Upper lobe of left lung (tissue), 6 donors: ENCODE measurements at places on chromosomes 1 and 21. TPM values are rescaled to one million over a fixed set of nuclear protein-coding genes. Genes with fewer than 3 reads are reported as not detected.

DNA sequence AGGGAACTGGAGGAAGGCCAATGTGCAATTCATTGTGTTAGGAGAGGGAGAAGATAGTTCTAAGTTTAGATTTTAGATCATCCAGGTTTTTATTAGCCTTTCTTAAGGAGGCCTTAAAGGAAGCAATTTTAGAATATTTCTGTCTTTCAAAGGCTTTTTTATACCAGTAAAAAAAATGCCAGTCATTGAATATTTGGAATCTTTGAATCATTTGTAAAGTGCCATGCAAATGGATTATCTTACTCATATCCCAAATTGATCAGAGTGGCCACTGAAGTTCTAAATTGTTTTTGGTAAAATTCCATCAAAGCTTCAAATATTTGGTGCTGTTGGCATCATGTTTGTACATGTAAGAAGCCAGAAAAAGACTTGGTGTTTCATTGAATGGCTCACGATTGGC lies 244.8 kb downstream of the RPS6KC1 start:
- H3K4me3 ChIP-seq, result no peak overlapping the region
- H3K27me3 ChIP-seq, result no peaks in the 10 kb centered on the region
- no peak for DNase-seq
- H3K4me1 ChIP-seq, result no peaks in the 10 kb centered on the region

GRCh38 chr1:160621633-160622413 lies 25.0 kb downstream of the SLAMF1 start:
- no peaks in the 10 kb centered on the region for H3K27me3 ChIP-seq
- DNase-seq, result no peak
- H3K36me3 ChIP-seq, result no peaks in the 10 kb centered on the region
- H3K27ac ChIP-seq, result no peak overlapping the region
- no peak overlapping the region for H3K4me3 ChIP-seq
- H3K4me1 ChIP-seq, result no peaks in the 10 kb centered on the region

GRCh38 chr1:81921344-81921743 lies 120.6 kb downstream of the ADGRL2 start:
- DNase-seq, result no peak
- no peaks in the 10 kb centered on the region for H3K36me3 ChIP-seq
- H3K4me3 ChIP-seq, result no peak overlapping the region
- no peak overlapping the region for H3K27ac ChIP-seq

Gene ORC1
- total RNA-seq, result 1.1 TPM

Gene DPYD
- 85.9 TPM for total RNA-seq

DNA sequence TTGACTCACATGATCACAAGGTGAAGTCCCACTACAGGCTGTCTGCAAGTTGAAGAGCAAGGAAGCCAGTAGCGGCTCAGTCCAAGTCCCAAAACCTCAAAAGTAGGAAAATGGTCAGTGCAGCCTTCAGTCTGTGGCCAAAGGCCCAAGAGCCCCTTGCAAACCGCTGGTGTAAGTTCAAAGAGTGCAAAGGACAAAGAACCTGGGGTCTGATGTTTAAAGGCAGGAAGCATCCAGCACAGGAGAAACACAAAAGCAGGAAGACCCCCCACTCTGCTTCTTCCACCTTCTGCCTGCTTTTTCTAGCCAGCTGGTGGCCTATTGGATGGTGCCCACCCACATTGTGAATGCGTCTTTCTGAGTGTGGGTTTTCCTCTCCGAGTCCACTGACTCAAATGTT lies 2222.6 kb downstream of the MRPL39 start:
- H3K36me3 ChIP-seq, result no peaks in the 10 kb centered on the region
- H3K27ac ChIP-seq, result no peak overlapping the region
- no peaks in the 10 kb centered on the region for H3K4me1 ChIP-seq
- no peak for DNase-seq
- H3K4me3 ChIP-seq, result no peak overlapping the region

- H3K27ac ChIP-seq, result peak overlapping the region; percentile 59
- DNase-seq, result no peak
- H3K4me1 ChIP-seq, result peaks cover 9% of the 10 kb centered on the region
- H3K36me3 ChIP-seq, result peaks cover 4% of the 10 kb centered on the region
- H3K27me3 ChIP-seq, result no peaks in the 10 kb centered on the region
These were observed 82.4 kb downstream of the PBX1 start for GRCh38 chr1:164641353-164641730.

DNA sequence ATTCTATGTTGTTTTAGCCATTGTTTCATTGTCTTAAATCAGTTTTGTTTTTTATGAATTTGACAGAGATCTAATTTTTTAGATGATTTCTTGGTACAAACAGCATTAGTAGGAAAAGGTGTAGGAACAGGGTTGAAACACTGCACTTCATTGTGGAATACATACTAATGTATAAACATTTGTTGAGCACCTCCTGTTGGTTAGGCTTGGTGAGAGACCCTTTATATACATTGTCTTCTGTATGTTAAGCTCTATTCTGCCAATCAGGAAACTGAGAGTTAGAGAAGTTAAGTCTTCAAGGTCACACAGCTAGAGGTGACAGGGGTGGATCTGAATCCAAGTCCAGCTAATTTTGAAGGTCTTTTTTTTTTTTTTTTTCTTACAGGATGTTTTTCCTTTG lies 192.7 kb downstream of the VPS13D start:
- H3K27ac ChIP-seq, result no peak overlapping the region
- H3K27me3 ChIP-seq, result no peaks in the 10 kb centered on the region
- H3K36me3 ChIP-seq, result peaks cover 16% of the 10 kb centered on the region
- H3K4me1 ChIP-seq, result peaks cover 13% of the 10 kb centered on the region
- no peak overlapping the region for H3K4me3 ChIP-seq
- DNase-seq, result no peak

Gene KCNN3
- 3.8 TPM for total RNA-seq

- H3K4me1 ChIP-seq, result no peaks in the 10 kb centered on the region
- no peak overlapping the region for H3K4me3 ChIP-seq
- no peak overlapping the region for H3K27ac ChIP-seq
These were observed 79.1 kb downstream of the GABPA start for GRCh38 chr21:25813917-25814316.

Gene CCDC17
- 45.9 TPM for total RNA-seq

GRCh38 chr21:43718872-43719747 lies at the start of gene PDXK:
Gene PDXK (plus strand): TSS chr21:43719129. CDS start chr21:43719295, 166 bp downstream.
- H3K27ac ChIP-seq, result peak within 1 kb of the TSS; percentile 94
- peak; percentile 98 for DNase-seq
- peaks cover 8% of the 10 kb centered on the region for H3K36me3 ChIP-seq

GRCh38 chr1:94334764-94335163 lies 83.4 kb upstream of the ABCD3 start:
- H3K27me3 ChIP-seq, result no peaks in the 10 kb centered on the region
- H3K4me1 ChIP-seq, result peaks cover 12% of the 10 kb centered on the region
- H3K27ac ChIP-seq, result peak overlapping the region; percentile 75
- H3K36me3 ChIP-seq, result no peaks in the 10 kb centered on the region

- no peaks in the 10 kb centered on the region for H3K36me3 ChIP-seq
- H3K4me3 ChIP-seq, result peak overlapping the region; percentile 44
- H3K27ac ChIP-seq, result peak overlapping the region; percentile 76
- peaks cover 10% of the 10 kb centered on the region for H3K4me1 ChIP-seq
- no peak for DNase-seq
These were observed 20.2 kb upstream of the KCNAB2 start for GRCh38 chr1:6025269-6026094.

GRCh38 chr1:47189844-47190508 lies at the start of gene PDZK1IP1:
Gene PDZK1IP1 (minus strand): TSS chr1:47190036. CDS start chr1:47189932, 104 bp downstream.
- no peaks in the 10 kb centered on the region for H3K36me3 ChIP-seq
- peaks cover 34% of the 10 kb centered on the region for H3K4me1 ChIP-seq
- no peaks in the 10 kb centered on the region for H3K27me3 ChIP-seq
- DNase-seq, result peak; percentile 94

Gene OLFML2B
- total RNA-seq, result 5.1 TPM

DNA sequence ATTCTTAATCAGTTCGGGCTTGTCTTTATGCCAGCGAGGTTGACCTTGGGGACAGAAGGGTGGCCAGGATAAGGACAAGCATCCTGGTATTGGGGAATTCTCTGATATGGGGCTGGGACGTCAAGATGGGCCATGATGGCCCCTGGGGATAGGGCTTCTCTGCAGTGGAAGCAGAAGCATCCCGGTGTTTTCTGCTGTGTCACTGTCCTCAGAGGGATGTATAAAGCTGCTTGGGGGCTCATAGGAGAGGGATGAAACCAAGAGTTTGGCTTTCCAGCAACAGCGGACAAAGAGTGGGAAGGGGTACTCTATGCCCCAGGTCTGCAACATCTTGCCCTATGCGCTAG lies 1.4 kb upstream of the ATP1B1 start:
- peak overlapping the region; percentile 95 for H3K27ac ChIP-seq
- H3K27me3 ChIP-seq, result no peaks in the 10 kb centered on the region
- DNase-seq, result no peak
- H3K4me1 ChIP-seq, result peaks cover 20% of the 10 kb centered on the region
- H3K4me3 ChIP-seq, result peak overlapping the region; percentile 87

DNA sequence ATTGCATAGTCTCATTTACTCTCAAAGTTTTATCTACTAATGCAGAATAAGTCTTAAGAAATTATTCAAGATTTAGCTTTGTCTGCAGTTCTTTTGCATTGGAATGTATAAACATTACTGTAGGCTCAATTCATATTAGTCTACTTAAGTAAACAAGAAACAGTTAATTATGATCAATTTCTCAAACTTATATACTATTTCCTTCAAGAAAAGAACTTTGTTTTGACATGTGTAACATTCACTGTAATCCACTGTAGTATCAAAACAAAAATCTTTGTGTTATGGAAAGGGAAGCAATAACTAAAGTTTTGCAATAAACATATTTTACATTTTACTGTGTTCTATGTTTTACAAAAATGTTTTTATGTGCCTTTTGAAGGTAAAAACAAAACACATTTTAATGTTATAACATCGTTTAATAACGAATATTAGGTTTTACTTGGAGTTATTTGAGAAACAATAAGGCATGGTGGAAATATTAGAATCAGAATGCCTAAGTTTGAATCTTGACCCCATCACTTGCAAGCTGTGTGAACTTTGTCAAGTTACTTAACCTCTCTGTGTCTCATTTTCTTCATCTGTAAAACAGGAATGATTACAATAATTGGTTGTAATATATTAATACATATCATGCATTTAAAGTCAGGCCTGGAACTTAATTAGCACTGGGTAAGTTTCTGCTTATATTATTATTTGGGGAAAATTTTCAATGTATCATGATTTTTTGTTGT lies 77.0 kb upstream of the DPH5 start:
- H3K27ac ChIP-seq, result no peak overlapping the region
- no peaks in the 10 kb centered on the region for H3K27me3 ChIP-seq
- H3K36me3 ChIP-seq, result no peaks in the 10 kb centered on the region
- H3K4me1 ChIP-seq, result no peaks in the 10 kb centered on the region
- no peak overlapping the region for H3K4me3 ChIP-seq

DNA sequence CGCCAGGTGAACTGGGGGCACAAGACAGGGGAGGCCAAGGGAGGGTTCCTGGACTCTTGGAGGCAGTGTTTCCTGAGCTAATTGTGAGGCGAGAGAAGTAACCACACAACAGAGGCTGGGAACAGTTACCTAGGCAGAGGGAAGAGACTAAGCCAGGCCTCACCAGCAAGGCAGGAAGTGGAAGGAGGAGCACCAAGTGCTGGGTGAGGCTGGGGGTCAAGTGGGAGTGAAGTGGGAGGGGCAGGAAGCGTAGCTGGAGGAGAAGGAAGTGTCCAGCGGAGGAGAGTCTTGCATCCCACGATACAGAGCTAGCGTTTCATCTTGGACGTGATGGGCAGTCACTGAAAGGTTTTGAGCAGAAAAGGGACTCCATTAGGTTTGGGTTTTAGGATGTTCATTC lies 48.3 kb upstream of the CAPZB start:
- H3K27ac ChIP-seq, result no peak overlapping the region
- peak; percentile 26 for DNase-seq
- H3K36me3 ChIP-seq, result no peaks in the 10 kb centered on the region
- H3K4me1 ChIP-seq, result no peaks in the 10 kb centered on the region

Gene ANGPTL3
- not detected for total RNA-seq

DNA sequence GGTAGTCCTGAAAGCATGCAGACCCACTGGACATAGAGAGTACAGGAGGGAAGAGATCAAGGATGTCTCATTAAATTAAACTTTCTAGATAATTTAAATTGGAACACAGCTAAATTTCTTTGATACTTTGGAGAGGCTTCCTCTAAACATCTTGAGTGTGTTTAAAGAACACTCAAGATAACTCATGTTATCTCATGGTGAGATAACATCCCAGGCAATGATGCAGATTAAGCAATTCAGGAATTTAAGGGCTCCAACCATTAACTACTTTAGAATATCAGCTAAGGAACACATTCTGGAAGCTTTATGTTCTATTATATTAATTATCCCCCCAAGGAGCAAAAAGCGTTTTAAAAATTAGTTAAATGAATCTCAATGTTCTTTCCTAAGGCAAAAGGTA lies 289.2 kb upstream of the RUNX1 start:
- H3K4me1 ChIP-seq, result no peaks in the 10 kb centered on the region
- DNase-seq, result no peak
- no peaks in the 10 kb centered on the region for H3K27me3 ChIP-seq
- H3K4me3 ChIP-seq, result no peak overlapping the region

- DNase-seq, result no peak
- H3K36me3 ChIP-seq, result no peaks in the 10 kb centered on the region
- H3K4me1 ChIP-seq, result no peaks in the 10 kb centered on the region
These were observed 1097.8 kb downstream of the TTLL7 start for GRCh38 chr1:82901118-82901517.

- H3K4me1 ChIP-seq, result peaks cover 9% of the 10 kb centered on the region
- peak; percentile 34 for DNase-seq
- H3K27ac ChIP-seq, result peak overlapping the region; percentile 58
- no peaks in the 10 kb centered on the region for H3K27me3 ChIP-seq
- H3K36me3 ChIP-seq, result no peaks in the 10 kb centered on the region
These were observed 5.6 kb downstream of the PTPRF start for GRCh38 chr1:43536196-43536863.

GRCh38 chr1:94011129-94011528 lies 101.9 kb upstream of the GCLM start:
- H3K27me3 ChIP-seq, result no peaks in the 10 kb centered on the region
- no peaks in the 10 kb centered on the region for H3K36me3 ChIP-seq
- no peak overlapping the region for H3K4me3 ChIP-seq

- no peak for DNase-seq
- no peaks in the 10 kb centered on the region for H3K27me3 ChIP-seq
- no peaks in the 10 kb centered on the region for H3K4me1 ChIP-seq
- no peak overlapping the region for H3K27ac ChIP-seq
- H3K4me3 ChIP-seq, result no peak overlapping the region
- no peaks in the 10 kb centered on the region for H3K36me3 ChIP-seq
These were observed 603.5 kb upstream of the ADAMTS5 start for GRCh38 chr21:27570306-27570868.

DNA sequence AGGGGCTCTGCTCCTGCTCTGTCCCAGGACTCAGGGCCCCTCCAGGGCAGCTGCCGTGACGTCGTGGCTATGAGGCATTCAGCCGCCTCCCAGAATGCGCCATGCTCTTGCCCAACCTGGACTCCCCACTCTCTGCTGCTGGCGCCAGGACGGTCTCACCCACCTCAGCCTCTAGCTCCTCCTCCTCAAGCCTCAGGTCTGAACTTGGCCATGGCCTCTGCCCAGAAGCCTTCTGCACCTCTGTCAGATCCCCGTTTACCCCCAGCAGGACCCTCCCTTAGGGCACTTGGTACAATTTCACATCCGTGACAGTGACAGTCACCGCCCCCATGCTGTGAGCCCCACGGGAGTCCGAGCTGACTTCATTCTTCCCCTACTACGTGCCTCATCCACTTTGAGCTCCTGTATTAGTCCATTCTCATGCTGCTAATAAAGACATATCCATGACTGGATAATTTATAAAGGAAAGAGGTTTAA lies 4.9 kb downstream of the CSTB start:
- H3K4me1 ChIP-seq, result peaks cover 45% of the 10 kb centered on the region
- peak overlapping the region; percentile 12 for H3K4me3 ChIP-seq

Gene LCK
- total RNA-seq, result 25.1 TPM

Gene OR2L2
- not detected for total RNA-seq

- peaks cover 14% of the 10 kb centered on the region for H3K36me3 ChIP-seq
- H3K4me1 ChIP-seq, result peaks cover 47% of the 10 kb centered on the region
- H3K27me3 ChIP-seq, result no peaks in the 10 kb centered on the region
- H3K27ac ChIP-seq, result peak overlapping the region; percentile 94
- peak; percentile 22 for DNase-seq
These were observed 579 bp downstream of the SH3BP5L start for GRCh38 chr1:248825136-248825535.
